ENCODE measurements at places on chromosomes 6 and 20.

DNA sequence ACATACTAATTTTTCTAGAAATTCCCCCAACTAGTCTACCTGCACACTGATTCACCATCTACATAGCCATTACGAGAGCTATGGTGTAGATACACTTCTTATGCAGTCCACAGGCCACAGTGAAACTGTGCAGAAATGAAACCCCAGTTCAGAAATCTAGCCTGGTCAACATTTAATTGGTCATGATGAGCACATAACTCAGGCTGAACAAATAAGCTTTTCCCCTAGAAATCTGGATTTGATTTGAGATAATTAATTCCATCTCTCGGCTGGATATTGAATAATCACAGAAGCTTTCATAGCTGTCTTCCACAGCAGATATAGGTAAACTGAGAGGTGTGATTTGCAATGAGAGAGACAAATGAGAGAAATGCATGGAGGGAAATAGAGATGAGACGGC is 22.6 kb upstream of the TINAG start:
- no peak for DNase-seq

GRCh38 chr6:159169193-159169555 is at the start of gene FNDC1:
TSS of gene FNDC1 (plus strand) at chr6:159169400. CDS start at chr6:159169597, 197 bp downstream.
- DNase-seq, result no peak

- no peak for DNase-seq
Measured at GRCh38 chr6:169960886-169961611, 209.6 kb downstream of the ERMARD start.

DNA sequence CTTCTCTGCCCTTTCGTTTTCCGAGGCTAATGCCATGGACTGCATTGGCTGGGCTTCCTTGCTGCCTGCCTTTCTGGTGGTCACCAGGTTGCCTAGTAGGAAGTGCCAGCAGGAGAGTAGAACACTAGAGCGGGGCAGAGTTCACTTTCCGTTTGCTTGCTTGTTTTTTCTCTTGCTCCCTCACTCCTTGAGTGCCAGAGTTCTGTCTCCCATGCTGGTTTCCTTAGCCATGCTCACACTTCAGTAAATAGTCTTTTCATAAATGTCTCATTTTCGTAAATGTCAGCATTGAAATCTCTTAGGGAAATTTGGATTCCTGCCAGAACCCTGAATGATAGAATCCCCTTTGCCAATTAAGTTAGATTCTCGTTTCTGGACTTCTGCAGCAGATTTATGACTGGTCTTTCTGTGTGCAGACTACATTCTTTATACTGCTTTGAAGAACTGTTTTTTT is 63.9 kb downstream of the FAM83B start:
- no peak for DNase-seq

DNA sequence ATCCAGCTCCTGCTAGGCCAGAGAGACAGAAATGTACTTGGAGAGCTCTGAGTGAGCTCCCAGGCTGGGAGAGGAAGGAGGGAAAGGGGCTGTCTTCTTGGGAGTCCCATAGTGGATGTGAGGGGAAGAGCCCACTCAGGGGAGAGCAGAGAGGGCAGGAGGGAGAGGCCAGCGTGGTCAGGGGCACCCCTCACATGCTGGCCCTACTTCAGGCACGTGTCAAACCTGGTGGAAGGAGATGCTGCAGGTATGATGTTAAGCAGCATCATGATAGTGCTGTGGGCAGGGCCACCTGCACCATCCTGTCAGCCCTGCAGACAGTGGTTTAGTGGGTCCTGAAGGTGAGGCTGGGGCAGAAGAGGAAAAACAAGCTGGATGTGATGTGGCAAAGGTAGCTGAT is 265.4 kb upstream of the RNF24 start:
- no peak for DNase-seq

- no peak for DNase-seq
Measured at GRCh38 chr6:32889533-32889932, 35.5 kb downstream of the PSMB9 start.

GRCh38 chr6:77653816-77654215 is 977 bp downstream of the MEI4 start:
- no peak for DNase-seq

DNA sequence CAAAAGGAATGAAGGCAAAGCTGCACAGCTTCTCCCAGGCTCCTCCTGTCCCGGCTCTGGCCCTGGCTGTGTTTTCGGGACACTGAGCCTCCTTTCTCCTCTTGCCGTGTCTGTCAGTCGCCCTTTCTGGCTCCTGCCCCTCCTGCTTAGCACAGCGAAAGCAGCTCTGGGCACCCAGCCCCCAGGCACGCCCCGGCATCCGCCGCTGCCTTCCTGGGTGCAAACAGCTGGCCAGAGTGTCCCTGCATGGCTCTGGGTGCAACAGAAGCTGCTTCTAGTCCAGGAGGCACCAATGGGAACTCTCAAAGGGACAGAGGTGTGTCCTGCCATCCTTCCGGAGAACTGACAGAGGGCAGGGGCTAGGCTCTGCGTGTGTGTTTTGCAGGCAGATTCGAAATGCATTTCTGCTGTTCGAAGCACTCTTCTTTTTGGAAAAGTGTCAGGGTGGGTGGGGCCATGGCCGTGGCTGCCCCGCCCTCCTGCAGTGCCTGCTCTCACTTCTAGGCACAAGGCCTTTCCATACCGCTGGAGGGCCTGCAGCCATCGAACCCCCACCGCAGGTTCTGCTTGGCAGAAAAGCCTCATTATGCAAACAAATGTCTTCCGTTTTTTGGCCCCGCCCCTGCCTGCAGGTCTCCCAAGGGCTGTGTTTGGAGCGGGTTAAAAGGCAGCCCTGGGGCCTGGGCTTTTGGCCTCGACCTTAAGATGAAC is 15.5 kb downstream of the COL9A3 start:
- DNase-seq, result peak; percentile 83

DNA sequence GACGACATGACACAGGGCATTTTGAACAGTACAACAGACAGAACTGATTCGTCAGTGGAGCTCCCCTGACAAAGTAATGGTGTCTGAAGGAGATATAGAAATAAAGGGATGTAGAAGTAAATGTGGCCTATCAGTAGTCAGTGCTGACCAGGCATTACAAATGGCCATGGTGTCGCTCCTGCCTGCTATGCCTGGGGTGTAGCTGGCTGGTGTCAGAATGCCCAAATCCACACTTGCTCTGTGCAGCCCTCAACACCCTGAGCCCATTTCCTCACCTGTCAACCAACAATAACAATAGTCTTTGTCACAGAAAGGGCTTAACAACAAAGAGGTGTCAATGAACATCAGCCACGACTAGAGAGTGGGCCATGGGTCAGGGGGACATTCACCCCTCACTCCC is 53.2 kb downstream of the MAP3K5 start:
- no peak for DNase-seq

- DNase-seq, result no peak
Measured at GRCh38 chr6:81451787-81452186, 300.7 kb downstream of the TENT5A start.

DNA sequence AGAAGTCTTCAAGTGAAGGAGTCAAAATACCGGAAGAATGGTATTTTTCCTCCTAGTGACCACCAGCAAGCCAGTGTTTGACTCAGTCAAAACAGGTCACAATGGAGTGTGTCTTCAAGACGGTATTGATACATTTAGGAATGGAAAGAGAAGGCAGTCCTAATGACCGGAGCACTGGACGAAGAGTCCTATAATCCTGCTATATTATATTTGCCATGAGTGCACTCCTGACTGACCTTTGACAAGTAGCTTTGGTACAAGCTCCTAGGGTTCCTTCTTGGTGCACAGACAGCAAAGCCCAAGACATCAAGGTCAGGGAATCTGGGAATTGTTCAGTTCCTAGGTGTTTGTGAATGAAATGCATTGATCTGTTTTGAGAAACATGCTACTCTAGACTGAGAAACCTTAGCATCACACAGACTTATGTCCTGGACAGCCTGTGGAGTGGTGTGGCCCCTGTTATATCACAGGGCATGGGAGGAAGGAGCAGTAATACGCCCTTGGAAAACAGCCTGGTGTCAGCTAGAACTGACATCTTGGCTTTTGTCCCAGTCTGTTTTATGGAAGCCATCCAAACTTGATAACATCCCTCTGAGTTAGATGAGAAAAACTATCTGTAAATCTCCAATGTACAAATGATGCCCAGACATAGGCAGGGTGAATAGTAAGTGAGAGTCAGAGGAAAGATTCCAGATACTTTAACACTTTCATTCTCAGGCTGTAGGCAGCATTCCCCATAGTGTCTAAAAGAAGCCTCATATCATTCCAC is 18.5 kb downstream of the NOX3 start:
- DNase-seq, result no peak

DNA sequence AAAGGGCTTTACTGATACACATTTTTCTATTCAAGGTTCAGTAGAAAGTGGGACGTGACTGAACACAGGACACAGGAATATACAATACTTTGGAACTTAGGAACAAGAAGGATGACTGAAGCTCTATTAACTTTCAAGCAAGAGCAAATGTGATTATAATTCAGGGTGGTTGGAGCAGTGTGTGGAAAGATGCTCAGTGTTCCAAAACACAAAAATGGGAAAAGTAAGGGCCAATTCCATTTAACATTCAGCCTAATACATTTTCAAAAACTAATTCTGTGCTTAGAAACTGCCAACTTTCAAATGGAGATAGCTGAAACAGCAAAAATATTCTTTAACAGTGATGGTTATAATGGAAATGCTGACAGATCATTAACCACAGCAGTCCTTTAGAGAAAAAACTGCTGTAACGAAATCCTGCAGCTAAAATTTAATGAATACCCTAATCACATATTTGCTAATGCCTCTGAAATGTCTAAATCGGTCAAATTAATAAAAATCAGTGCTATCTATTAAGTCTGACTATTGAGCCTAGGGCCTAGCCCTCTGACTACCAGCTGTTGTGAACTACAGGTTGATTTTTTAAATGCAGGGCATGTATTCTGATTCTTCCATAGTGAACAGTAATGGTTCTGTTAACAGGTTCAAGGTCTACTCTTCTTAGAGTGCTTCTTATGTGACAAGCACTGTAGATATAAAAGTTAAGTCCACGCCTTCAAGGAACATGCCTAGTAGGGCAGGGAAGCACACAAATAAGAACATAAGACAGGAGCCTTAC is 45.9 kb downstream of the RARS2 start:
- no peak for DNase-seq

- DNase-seq, result no peak
Measured at GRCh38 chr6:47716207-47716606, 17.8 kb downstream of the ADGRF4 start.

DNA sequence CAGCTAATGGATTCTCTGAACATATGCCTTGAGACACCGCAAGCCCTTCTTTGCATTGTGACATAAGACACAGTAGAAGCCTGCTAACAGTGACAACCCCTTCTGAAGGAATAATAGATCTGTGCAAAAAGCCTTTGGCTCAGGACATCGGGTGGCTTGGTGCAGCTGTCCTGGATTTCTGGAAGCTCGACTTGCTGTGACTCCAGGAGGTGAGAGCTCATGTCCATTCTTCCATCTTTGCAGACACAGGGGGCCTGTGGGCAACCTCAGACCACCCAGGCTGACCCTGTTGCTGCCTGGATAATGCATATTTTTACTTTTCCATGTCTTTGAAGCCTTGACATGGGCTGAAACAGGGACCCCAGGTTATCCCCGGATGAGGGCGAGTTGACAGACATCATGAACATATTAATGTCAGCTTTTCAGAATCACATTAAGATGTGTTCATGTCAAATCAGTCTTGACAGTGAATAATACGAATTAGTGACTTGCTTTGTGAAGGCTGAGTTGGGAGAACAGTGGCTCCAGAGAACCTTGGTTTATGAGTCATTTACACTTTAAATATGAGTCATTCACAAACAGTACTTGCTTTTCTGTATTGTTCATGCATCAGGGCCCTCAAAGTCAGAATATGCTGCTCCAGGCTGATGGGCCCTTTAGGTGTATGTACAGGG is 66.8 kb upstream of the IYD start:
- DNase-seq, result no peak

GRCh38 chr20:25686081-25687067 is 10.3 kb downstream of the ZNF337 start:
- no peak for DNase-seq

GRCh38 chr6:160217073-160217472 is 41.5 kb downstream of the SLC22A2 start:
- DNase-seq, result no peak

GRCh38 chr6:14932485-14933182 is 313.2 kb upstream of the JARID2 start:
- DNase-seq, result no peak

DNA sequence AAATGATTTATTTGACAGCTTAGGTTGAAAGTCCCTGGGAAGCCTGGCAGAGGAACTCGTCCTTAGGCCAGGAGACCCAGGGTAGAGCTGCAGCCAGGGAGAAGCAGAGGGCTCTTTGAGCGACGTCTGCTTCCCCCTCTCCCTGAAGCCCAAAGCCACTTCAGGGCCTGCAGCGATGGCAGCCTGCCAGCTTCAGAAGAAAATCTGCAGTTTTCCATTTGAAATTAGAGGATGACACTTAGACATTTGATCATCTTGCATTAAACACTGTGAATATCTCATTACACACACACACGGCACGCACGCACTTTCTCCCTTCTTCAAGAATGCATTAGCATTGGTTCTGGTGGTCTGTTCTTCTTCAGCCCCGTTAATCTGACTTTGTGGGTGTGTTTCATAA is 96.5 kb downstream of the PLEKHG1 start:
- no peak for DNase-seq

DNA sequence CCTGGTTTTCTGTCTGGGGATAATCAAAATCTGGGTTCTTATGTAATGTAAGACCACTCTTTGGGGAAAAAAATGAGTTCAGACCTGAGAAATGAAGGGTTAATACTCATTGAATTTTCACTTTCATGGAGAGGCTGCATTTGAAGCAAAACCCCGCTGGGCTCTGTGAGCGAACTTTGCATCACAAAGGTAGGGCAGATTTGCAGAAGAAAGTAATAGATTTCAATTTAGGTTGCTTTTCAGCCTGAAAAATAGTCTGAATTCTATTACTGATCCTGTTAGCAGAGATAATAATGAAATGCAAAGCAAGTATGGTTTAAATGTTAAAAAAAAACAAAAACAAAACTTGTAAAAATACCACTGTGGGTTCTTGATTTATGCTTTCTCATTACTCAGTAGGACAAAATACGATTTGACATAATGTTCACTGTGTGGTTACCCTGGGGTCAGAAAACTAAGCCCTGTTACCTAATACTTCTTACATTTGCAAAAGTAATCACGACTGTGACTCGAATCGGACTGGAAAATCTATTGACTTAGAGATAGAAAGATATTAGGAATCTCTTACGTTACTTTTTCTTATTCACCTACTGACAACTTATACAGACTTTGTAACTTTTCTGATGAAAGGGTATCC is 72.2 kb downstream of the UST start:
- DNase-seq, result no peak

All from CD4-positive, alpha-beta T cell treated with Interleukin-15 for 1 hour (primary cell).